Fibroblast of skin of back (primary cell): ENCODE measurements at places on chromosomes 12 and 14.

DNA sequence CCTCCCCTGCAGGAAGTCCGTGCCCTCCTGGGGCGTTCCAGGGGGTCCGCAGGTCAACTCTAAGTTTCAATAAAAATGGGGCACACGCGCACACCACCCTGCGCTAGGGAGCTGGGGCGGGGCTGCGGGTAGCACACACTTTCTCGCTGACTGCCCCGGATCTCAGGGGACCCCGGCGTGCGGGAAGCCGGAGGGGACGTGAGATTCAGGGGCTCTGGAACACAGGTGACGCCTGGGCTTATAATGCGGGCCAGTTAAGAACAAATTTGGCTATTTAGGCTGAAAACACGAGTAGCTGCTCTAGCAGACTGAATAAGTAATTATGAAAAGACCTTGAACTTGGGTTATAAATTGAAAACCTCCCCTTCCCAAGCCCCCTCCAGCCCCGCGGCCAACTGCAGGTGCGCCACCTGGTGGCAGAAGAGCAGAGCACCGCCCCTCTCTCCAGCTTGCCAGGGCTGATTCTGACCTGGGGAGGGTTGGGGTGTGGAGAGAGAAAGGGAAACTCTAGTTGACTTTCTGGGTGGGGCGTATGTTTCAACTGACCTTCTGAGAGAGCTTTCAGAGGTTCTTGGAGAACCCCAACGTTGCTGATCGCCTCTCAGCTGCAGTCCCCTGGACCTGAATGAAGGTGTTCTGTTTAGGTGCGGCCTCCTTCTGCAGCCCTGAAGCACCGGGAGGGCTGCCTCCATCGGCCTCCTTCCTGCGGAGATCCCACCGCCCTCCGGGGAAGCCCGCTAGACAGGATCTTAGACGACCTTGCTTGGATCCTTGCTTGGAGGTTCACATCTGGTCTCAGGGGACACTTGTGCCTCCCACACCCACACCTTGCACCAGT, 118.4 kb upstream of the EVL start:
- DNase-seq, result peak; percentile 17

GRCh38 chr12:110704750-110705149, 15.8 kb upstream of the HVCN1 start:
- no peak for DNase-seq

DNA sequence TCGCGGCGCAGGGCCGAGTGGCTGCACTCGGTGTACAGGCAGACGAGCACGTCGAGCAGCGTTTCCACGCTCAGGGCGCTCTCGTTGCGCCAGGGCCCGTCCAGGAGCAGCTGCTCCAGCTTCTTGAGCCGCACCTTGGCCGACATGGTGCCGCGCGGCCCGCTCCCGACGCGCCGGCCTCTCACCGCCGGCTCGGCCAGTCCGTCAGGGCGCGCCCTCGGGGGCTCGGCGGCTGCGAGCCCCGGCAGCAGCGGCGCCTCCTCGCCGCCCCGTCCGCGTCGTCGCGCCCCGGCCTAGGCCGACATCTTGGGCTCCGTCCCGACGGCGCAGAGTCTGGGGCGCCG, 349 bp downstream of the CDC42BPB start:
- peak; percentile 8 for DNase-seq

DNA sequence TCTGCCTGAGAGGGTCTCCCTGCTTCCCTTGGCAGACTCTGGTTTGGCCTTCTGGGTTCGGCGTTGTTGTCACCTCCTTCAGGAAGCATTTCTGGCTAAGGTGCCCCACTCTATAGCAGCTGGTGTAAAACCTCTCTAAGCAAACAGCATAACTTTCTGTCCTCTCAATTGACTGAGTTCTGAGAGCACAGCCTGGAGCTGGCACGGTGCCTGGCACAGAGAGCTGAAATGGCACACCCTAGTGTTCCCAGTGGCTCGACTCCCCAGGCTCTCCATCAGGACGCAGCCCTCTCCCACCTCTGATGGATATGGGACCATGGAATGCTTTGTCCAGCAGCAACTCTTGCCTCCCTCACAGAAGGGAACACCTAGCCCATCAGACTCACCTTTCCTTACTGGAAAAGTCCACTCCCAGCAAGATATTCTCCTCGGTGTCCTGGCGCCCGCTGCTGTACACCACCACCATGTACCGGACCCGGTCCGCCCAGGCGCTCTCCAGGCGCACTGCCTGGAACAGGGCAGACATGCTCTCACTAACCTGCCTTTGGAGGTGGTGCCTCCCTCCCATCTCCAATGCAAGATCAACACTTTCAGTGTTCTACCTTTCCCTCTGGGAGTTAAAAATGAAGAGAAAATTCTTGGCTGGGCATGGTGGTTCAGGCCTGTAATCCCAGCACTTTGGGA, 40.6 kb downstream of the SSH1 start:
- DNase-seq, result no peak

- DNase-seq, result no peak
These were observed 6.4 kb downstream of the JKAMP start for GRCh38 chr14:59490756-59491155.

GRCh38 chr12:2292560-2292959, 239.8 kb downstream of the CACNA1C start:
- no peak for DNase-seq

DNA sequence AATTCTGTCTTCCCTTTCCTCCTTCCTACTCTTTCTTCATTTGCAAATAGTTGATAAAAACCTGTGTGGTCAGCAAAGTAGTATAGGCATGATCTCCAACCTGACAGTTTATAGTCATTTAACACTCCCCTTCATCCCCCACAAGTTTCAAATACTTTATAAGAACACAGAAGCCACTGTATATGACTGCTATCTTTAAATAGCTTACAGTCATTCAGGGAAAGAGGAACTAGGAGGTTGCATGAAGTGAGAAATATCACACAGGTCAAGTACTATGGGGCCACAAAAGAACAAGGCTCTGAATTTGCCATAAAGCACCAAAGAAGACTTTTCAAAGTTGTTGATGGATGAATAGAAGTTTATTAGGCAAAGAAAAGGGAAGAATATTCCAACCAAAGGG, 431.3 kb downstream of the NPAS3 start:
- DNase-seq, result no peak

- DNase-seq, result no peak
These were observed 142.4 kb downstream of the ZFP36L1 start for GRCh38 chr14:68650404-68650994.

- DNase-seq, result peak; percentile 62
These were observed 49.9 kb downstream of the LRRC74A start for GRCh38 chr14:76876076-76876475.

GRCh38 chr14:90408713-90409112, 11.9 kb downstream of the CALM1 start:
- DNase-seq, result peak; percentile 27

- DNase-seq, result no peak
These were observed 32.2 kb downstream of the SLC25A21 start for GRCh38 chr14:37140176-37140575.

DNA sequence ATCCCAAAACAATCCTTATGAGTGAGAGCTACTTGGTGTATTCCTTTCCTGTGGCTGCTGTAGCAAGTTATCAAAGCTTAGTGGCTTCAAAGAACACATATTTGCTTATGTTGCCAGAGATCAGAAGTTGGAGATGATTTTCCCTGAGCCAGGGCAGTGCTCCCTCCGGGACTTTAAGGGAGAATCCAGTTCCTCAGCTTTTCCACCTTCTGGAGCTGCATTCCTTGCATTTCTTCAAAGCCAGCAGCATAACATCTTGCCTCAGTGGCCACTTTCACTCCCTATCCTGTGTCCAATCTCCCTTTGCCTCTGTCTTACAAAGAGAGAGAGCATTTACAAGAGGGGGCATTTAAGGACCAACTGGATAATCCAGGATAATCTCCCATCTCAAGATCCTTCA, 33.7 kb downstream of the P2RX7 start:
- DNase-seq, result no peak

DNA sequence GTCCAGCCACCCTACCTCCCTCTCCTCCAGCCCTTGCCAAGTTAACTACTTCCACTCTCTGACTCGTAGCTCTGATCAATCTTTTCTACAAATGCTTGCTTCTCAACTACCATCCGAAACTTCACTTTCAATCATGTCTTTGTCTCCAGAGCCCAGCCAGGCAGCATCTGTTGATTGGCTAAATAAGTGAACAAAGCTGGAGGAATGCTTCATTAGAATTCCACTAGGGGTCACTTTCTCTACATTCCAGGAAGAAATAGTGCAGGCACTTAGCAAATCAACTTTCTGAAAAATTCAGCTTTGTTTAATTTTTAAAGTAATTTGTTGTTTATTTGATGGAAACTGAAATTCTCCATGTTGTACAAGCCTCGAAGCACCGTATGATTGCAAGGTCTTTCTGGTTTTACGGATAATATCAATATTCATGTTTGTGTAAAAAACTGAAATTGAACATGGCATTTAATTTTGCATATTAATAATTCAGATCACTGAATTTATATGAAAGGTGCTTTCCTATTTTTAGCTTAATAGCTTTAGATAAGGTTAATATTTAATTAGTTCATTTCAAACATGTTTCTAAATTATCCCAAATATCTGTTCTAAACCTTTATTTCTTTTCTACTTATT, 32.4 kb upstream of the HELB start:
- peak; percentile 55 for DNase-seq

GRCh38 chr14:67253076-67253635, 11.9 kb downstream of the PALS1 start:
- no peak for DNase-seq

DNA sequence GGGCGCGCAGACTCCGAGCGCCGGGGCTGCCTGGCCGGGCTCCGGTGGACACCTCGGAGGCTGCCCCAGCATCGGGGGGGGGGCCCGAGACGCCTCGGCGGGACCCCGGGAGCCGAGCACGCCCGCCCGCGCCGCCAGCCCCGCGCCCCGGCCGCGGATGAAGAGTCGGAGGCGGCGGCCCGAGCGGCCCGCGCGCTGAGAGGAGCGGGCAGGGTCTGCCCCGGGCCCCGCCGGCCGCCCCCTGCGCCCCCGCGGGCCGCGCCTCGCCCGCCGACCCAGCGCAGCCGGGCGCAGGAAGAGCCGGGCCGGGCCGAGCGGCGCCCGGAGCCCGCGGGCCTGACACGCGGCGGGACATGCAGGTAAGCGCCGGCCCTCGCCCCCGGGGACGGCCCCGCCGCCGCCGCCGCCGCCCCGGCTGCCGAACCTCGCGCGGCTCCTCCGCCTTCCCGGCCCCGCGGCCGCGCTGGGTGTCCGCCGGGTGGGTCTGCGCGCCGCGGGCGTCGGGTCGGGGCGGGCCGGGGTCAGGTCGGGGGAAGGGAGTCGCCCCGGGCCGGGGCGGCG, 63.7 kb downstream of the FBXL14 start:
- DNase-seq, result no peak

DNA sequence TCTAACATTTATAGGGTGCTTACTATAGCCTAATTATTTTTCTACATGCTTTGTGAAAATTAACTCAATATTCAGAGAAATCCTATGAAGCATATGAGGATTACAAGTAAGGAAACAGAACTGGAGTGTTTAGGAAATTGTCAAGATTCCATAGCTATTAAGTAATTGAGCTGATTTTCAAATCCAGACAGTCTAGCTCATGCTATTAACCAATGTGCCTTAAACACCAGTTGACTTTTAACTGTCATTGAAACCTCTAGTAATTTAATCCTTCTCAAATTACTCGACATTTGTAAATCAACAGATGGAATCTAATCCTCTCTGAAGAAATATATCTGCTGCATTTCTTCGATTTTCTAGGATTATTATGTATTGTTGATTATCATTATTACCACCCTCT, 488.9 kb downstream of the MDGA2 start:
- peak; percentile 78 for DNase-seq

GRCh38 chr12:120980800-120981368, 2.5 kb downstream of the HNF1A start:
- DNase-seq, result no peak

GRCh38 chr14:23259426-23259825, 21.7 kb downstream of the RNF212B start:
- no peak for DNase-seq

DNA sequence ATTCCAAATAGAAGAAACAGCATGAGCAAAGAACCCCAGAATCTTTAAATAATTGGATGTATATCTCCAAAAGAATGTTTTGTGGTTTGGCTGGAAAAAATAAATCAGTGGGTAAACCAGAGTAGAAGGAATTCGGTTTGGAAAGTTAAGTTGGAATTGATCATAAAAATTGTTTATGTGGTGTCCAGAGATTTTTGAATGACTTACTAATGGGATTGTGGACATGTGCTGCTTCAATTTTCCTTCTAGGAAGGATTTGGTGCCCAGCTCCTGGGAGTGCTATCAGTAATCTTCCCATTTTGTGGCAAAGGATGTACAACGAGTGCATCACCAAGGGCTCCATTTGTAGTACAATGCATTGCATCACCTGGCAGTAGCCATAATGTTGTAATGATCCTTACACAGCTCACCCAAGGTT, 224.8 kb downstream of the SLC16A7 start:
- peak; percentile 60 for DNase-seq

- DNase-seq, result no peak
These were observed 386 bp downstream of the DGKA start for GRCh38 chr12:55931317-55931779.

GRCh38 chr12:6231359-6232268, 31.4 kb downstream of the CD9 start:
- DNase-seq, result no peak

GRCh38 chr14:66015071-66015780, 470.9 kb upstream of the CCDC196 start:
- DNase-seq, result no peak

GRCh38 chr14:105864116-105864515, 337.7 kb downstream of the TMEM121 start:
- no peak for DNase-seq

GRCh38 chr12:30853561-30854133, 72.9 kb upstream of the TSPAN11 start:
- DNase-seq, result no peak

GRCh38 chr14:20417250-20418186, 4.2 kb upstream of the TEP1 start:
- DNase-seq, result no peak

DNA sequence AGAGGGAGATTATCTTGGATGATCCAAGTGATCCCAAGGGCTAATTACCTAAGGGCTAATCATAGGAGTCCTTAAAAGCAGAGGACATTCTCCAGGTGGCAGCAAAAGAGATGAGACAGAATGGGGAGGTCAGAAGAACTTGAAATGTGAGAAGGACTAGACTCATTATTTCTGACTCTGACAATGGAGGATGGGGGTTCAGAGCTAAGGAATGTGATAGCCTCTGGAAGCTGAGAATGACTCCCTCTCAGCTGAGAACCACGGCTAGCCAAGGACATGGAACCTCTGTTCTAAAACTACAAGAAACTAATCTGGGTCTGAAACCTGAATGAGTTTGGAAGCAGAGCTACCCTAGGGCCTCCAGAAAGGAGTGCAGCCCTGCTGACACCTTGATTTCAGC, 35.6 kb upstream of the ANKS1B start:
- no peak for DNase-seq

GRCh38 chr14:59132796-59133494, 55.5 kb upstream of the DAAM1 start:
- DNase-seq, result peak; percentile 11

DNA sequence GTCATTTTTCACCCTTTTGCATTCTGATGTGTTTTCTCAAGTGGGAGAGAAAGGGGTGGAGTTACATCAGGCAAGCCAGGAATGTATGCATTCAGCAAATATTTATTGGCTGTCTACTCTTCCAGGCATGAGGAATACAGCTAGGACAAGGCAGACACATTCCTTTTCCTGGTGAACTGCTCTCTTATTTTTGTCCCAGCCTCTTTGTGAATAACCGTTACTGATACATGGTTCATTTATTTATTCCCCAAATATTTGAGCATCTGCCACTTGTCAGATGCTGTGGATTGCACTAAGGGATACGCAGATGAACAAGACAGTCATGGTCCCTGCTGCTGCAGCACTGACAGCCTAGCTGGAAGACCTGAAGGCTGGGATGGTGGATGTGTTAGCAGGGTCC, 6.1 kb downstream of the PELI2 start:
- DNase-seq, result peak; percentile 85
